Right ventricle myocardium superior (tissue), 1 donor: ENCODE measurements at places on chromosomes 16 and 17. TPM values are rescaled to one million over a fixed set of nuclear protein-coding genes. Genes with fewer than 3 reads are reported as not detected.

The OR2C1 gene
- not detected for total RNA-seq

The SCARF1 gene
- 11.2 TPM for total RNA-seq

DNA sequence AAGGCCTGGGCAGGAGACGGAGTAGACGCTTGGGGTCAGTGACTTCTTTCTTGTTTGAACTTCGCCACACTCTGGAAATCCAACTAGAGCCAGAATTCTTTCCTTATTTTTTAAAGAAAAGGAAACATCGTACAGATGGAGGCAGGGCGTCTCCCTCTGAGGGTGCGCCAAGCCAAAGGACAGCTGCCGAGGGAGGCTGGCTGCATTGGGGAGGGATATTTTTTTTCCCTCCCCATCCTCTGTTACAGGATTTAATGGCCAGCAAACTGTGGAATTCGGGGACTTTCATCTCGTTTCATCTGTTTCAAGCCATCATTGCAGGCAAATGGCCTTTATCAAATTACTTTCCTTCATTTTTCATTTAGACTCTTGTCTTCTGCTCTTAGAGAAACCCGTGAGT, 15.9 kb downstream of the CDK5R1 start:
- no peak for DNase-seq

The KIF19 gene
- 0.22 TPM for total RNA-seq

- peak; percentile 80 for DNase-seq
These were observed 29.6 kb upstream of the PHOSPHO1 start for GRCh38 chr17:49260011-49260816.

DNA sequence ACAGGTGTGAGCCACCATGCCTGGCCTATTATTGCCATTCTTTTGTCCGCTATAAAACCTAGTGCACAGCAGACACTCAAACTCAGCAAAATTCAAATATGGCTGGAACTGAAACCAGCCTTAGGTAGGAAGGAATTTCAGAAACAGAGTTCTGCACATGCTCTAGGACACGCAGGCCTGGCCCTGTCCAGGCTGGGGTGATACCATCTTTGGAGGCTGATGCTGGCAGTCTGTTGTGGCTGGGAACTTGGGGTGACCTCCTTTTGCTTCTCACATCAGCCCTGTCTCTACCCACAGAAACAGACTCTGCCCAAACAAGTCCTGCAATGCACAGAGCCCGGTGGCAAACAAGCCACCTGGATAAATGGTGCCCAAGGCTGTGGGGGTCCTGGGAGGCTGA, 12.6 kb upstream of the KIFC3 start:
- no peak for DNase-seq

GRCh38 chr17:57357830-57358430, 101.6 kb downstream of the MSI2 start:
- DNase-seq: no peak

The ZSCAN10 gene
- not detected for total RNA-seq

DNA sequence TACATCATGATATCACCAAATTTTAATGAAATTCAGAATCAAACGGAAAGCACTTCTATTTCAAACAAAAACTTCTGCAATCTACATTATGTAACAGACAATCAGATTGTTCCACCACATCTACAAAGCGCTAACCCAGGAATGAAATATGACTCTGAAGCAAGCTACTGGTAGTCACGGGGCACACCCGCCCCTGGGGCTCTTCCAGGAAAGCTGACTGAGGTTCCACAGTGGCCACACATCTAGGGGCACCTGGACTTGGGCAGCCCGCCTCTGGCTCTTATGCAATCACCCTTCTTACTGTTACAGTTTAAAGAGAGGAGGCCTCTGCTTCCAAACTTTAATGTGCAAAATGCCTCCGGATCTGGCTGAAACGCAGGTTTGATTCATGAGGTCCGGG, 27.5 kb downstream of the ZCCHC14 start:
- peak; percentile 86 for DNase-seq

DNA sequence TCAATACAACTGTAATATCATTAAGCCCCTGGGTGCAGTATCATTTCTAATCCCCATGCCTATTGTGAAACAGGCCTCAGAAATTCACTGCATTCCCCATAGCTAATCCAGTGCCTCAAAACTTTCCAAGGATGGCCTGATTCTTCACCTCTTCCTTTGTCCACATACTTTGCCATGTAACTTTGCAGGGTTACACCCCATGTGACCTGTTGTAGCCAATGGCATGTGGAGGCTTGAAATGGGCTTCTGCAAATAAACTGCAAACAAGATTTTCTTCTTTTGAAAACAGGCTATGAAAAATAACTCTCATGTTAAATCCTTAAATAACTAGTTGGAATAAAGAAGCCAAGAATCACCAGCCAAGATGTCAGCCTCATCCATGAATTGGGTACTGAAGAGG, 35.9 kb downstream of the ABCA10 start:
- no peak for DNase-seq

- no peak for DNase-seq
These were observed 40.4 kb downstream of the FBXL20 start for GRCh38 chr17:39361064-39361463.

The MEOX1 gene
- 8.5 TPM for total RNA-seq

DNA sequence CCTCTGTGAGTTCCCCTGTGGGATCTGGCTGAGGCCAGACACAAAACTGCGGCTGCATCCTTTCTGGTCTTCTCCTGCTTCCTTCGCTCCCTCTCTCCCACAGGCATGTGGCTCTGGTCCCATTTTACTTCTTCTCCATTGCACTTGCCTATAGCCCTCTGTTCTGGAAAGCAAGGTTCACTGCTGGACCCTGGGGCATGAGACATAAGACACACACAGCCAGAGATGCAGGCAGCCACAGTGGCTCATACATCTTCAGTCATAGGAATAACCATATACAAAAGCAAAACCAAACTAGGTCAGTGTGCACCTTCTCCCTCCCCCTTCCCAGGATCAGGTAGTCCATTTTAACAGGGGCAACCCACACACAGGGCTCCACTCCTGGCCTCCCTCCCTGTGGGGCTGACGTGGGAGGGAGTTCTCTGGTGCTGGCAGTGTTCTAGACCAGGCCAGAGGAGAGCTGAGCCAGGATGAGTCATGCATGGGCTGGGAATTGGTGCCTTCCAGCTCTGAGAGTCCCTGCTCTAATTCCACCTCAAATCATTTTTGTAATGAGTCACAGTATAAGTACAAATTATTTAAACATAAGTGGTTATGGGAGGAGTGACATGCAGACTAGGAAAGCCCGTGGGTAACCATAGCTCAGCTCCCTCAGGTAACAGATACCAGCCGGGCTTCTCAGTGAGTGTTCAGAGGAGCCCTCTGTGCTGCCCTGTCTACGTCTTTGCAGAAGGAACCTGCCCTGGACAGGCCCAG, 58.0 kb downstream of the ASIC2 start:
- peak; percentile 66 for DNase-seq

DNA sequence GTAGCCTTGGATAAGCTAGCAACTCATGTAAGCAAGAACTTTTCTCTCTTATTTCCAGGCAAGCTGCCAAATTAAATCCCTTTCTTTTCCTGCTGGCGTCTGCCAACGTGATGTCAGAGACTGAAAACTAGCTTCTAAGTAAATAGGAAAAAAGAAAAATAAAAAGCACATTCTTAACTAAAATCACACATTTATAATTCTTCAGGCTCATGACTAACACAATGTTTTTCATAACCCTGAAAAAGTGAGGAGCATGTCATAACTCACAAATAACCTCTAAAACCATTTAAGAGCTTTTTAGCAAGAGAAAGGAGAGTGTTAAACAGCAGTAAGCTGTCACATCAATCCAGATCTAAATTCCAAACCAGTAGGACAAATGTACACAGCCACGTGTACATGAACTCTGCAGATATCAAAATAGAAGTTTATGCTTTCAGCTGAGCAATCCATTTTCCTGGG, 110.0 kb downstream of the N4BP1 start:
- DNase-seq: no peak

GRCh38 chr17:56653877-56654276, 60.4 kb downstream of the NOG start:
- no peak for DNase-seq

DNA sequence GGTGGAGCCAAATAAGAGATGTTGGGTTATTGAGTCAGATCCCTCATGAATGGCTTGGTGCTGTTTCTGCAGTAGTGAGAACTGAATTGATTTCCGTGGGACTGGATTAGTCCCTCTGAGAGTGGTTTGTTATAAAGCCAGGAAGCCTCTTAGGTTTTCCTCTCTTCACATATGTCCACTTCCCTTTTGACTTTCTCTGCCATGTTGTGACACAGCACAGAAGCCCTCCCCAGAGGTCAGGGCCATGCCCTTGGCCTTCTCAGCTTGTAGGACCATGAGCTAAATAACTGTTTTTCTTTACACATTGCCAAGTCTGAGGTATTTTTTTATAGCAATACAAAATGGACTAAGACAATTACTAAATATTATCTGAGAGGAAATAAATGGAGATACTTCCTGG, 10.3 kb upstream of the HAPSTR1 start:
- DNase-seq: no peak

DNA sequence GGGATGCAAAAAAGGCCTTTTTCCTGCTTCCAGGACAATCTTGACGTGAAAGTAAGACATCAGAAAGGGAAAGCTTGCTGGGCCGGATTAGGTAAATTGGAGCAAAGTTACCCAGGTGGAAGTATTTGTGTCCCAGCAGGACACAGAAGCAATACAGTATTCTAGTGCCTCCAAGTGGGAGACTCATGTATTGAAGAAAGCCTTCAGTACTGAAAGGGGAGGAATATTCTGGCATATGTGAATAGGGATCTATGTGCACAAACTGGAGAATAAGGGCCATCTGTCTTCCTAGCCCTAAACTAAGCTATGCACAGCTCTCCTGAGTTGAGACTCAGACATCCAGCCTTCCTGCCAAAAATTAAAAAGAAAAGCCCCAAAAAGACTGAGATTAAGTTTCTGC, 327.3 kb upstream of the CDH8 start:
- DNase-seq: no peak

The AATF gene
- total RNA-seq: 26.9 TPM

The SPNS3 gene
- 0.24 TPM for total RNA-seq

GRCh38 chr16:17526956-17527937, 56.5 kb upstream of the XYLT1 start:
- no peak for DNase-seq

- no peak for DNase-seq
These were observed 74.7 kb downstream of the WIPI1 start for GRCh38 chr17:68382582-68383085.
